H1 (cell line): ENCODE measurements at places on chromosomes 6 and 20.

DNA sequence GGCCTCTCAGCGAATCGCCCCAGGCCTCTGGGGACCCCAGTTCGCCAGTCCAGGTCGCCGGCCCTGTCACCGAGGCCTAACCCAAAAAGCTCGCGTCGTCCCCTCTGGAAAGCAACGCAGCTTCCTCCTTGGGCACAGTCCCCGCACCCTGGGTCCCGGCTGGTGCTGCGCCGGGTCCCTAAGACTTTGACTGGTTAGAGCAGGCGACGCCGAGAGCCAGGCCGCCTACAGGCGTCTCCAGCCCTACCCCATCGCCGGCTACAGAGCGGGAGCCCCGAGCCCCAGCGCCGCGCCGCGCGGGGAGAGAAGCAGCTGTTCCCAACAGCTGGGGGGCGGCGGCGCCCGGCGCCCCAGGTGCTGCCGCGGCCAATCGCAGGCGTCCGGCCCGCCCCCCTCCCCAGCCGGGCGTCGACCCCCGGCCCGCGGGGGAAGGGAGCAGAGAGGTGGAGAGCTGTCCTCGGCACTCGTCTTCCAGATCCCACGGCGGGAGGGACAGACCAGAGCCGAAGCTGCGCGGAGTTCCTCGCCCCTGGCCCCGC, 540 bp upstream of the RBM24 start:
- H3K4me3 ChIP-seq = peak overlapping the region; percentile 63
- no peak overlapping the region for H3K27ac ChIP-seq
- no peaks in the 10 kb centered on the region; the same call in 1 of the 2 replicates for H3K4me1 ChIP-seq
- no peak for DNase-seq
- no peaks in the 10 kb centered on the region for H3K36me3 ChIP-seq

- no peaks in the 10 kb centered on the region for H3K4me1 ChIP-seq
- no peak overlapping the region for H3K4me3 ChIP-seq
- H3K27me3 ChIP-seq = no peaks in the 10 kb centered on the region
- no peak for DNase-seq
- H3K36me3 ChIP-seq = no peaks in the 10 kb centered on the region
Measured at GRCh38 chr6:37399131-37399530, 33.9 kb upstream of the CMTR1 start.

- no peak overlapping the region for H3K27ac ChIP-seq
- H3K4me1 ChIP-seq = no peaks in the 10 kb centered on the region
- H3K36me3 ChIP-seq = no peaks in the 10 kb centered on the region
- DNase-seq = no peak
Measured at GRCh38 chr20:21262812-21263211, 40.3 kb upstream of the XRN2 start.

DNA sequence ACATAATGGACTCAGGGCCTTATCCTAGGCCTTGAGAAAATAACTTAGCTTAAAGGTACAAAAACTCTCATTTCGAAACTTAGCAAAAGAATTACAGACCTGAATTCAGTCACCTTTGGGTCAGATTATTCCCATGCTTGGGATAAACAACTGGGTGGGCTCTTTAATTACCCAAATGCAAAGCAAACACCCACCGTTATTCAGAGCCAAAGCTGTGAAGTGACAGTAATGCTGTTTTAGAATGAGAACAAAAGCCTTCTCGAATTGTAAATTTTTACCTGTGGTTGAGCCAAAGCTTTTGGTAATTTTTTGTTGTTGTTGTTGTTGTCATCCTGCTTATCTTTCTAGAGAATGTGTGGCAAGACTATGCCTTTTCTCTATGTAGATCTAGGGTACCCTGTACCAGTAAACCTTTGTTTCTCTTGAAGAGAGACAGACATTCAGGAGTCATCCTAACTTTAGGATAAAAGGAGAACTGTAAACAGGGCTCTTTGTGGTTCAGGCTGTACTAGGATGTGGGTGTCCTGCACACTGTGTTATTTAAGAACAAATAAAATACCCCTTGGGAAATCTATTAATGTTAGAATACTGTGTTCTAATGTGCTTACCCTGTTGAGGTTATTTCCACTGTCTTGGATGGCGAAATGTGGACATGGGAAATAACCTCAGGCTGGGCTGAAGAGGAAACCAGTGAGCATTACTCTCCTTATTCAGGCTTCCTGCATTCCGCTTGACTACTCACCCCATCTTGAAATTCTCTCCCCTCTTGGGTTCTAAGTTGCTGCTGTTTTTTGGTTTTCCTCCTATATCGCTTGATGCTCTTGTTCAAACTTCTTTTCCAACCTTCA, 480.7 kb downstream of the CD83 start:
- no peak for DNase-seq
- H3K27me3 ChIP-seq = peaks cover 2% of the 10 kb centered on the region; the same call in 1 of the 2 replicates
- no peak overlapping the region for H3K27ac ChIP-seq
- H3K4me3 ChIP-seq = no peak overlapping the region
- peaks cover 4% of the 10 kb centered on the region; the same call in 1 of the 2 replicates for H3K4me1 ChIP-seq

DNA sequence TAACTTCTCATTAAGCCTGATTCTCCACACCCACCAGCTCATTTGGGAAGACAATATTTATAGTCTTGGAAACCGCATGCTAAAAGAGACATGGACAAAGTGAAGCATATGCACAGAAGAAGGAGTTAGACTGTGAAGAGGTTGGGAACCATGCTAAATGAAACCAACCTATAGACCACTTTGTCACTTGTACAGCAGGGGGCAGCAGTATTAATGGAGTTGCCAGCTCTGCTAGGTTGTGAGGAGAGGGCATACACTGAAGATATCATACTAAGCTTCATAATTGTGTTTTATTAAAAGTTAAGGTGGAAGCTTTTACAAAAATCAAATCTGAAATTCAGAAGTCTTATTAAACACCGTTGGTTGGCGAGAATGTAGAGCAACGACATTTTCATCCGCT, 38.3 kb upstream of the HMGCLL1 start:
- H3K4me1 ChIP-seq = no peaks in the 10 kb centered on the region
- H3K27me3 ChIP-seq = no peaks in the 10 kb centered on the region
- H3K27ac ChIP-seq = no peak overlapping the region

DNA sequence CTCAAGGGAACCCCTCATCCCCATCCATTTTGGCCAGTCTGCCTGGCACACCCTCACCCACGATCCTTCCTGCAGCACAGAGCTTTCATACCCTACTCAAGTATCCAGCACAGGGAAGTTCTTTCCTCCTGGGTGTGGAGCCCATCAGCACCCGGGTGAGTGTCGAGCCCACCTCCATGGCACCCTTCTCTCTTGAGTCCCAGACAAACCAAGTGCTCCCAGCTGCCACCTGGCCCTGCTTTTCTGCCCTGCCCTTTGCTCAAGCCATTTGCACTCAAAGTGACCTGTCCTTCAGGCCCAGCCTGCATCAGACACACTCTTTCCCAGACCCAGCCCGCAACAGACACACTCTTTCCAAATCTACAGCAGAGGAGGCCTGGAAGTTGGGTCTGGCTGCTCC, 257.2 kb downstream of the DLL1 start:
- H3K4me3 ChIP-seq = no peak overlapping the region
- peaks cover 8% of the 10 kb centered on the region for H3K4me1 ChIP-seq
- H3K27ac ChIP-seq = no peak overlapping the region
- no peak for DNase-seq
- H3K27me3 ChIP-seq = no peaks in the 10 kb centered on the region

DNA sequence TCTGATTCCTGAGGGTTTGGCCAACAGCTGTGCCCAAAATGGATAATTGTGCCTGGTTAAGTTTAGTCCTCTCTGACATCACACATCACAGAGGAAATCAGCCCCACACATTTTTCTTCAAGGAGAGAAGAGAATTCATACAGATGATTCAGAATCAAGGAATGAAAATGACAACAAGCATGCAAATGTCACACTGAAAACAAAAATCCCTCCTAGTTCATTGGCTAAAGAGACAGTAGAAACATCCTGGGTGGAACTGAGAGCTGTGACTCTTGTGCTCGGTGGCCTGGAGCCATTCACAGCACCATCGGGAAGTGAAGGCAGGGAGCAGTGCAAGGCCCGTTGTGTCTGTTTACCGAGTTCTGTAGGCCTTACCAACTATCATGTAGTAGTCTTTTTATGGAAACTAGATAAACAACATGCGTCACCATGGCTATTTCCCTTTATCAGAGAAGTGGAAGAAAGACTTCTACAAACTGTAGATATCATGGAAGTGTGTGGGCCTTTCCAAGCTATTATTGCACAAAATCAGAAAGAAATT, 81.7 kb upstream of the TENT5A start:
- DNase-seq = no peak
- no peak overlapping the region for H3K4me3 ChIP-seq

GRCh38 chr20:56418385-56418861, 6.4 kb downstream of the CASS4 start:
- no peak overlapping the region for H3K27ac ChIP-seq
- H3K4me1 ChIP-seq = peaks cover 3% of the 10 kb centered on the region; the same call in 1 of the 2 replicates
- no peaks in the 10 kb centered on the region for H3K36me3 ChIP-seq
- no peak overlapping the region for H3K4me3 ChIP-seq

DNA sequence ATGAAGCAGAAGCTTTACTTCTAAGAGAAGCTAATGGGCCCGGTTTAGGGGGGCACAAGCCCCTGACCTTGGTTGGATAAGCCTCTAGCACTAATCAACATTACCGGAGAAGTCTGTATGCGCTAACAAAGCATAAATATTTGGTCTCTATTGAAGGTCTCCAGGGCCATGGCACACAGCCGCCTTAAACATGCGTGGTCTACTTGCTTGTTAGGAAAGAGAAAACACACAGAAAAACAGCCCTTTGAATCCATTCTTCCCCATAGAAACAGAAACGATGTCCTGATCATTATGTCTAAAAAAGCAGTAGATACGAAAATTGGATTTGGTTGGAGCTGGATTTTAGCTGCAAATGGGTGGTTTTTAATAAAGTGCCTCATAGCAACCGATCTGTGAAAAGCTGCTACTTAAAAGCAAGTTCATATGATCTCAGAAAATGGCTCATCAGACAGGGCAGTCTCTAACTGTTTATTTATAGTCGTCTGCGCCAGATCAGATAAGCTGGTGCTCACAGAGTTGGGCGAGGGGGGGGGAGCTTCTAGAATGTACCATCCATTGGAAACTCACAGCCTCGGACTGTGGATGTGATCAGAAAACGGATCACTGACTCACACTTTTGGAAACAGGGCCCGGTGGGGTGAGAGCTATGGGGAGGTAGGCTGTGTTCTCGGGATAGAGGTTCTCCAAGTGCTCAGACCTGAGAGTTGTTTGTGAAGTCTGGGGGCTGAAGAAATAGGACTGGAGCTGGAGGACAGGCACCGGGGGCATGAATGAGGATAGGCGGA, 35.3 kb upstream of the APCDD1L start:
- H3K4me3 ChIP-seq = no peak overlapping the region
- H3K27ac ChIP-seq = no peak overlapping the region
- no peaks in the 10 kb centered on the region for H3K27me3 ChIP-seq
- H3K4me1 ChIP-seq = no peaks in the 10 kb centered on the region
- H3K36me3 ChIP-seq = no peaks in the 10 kb centered on the region
- DNase-seq = peak; percentile 26

GRCh38 chr6:164008902-164009301, 594.4 kb downstream of the QKI start:
- H3K4me3 ChIP-seq = no peak overlapping the region
- no peaks in the 10 kb centered on the region for H3K4me1 ChIP-seq
- H3K27ac ChIP-seq = no peak overlapping the region
- no peaks in the 10 kb centered on the region for H3K27me3 ChIP-seq

GRCh38 chr6:105740946-105741645, 338.2 kb upstream of the PREP start:
- no peaks in the 10 kb centered on the region for H3K36me3 ChIP-seq
- no peak for DNase-seq
- no peak overlapping the region for H3K4me3 ChIP-seq
- no peaks in the 10 kb centered on the region for H3K4me1 ChIP-seq

DNA sequence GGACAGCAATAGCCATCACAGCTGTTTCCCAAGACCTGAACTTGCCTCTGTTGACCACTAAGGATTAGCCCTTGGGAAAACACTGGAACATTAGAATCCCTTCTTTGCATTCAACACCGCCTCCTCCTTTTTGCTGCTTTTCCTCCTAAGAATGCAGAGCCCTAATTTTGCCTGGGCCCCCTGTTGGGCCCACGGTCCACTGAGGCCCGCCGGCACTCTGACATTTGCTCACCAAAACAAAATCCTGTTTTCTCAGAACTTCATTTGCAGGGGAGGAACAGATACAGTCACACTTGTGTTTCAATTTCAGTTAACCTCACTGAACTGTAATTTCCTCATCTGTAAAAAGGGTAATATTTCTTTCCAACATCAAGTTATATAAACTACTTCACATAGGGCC, 116.0 kb upstream of the JARID2 start:
- H3K36me3 ChIP-seq = no peaks in the 10 kb centered on the region
- DNase-seq = no peak
- H3K27me3 ChIP-seq = no peaks in the 10 kb centered on the region
- no peak overlapping the region for H3K27ac ChIP-seq
- peaks cover 3% of the 10 kb centered on the region; the same call in 1 of the 2 replicates for H3K4me1 ChIP-seq
- no peak overlapping the region for H3K4me3 ChIP-seq
